Stimulated activated CD4-positive, alpha-beta T cell treated with anti-CD3 and anti-CD28 coated beads, Interleukin-1b, Interleukin-23, amount 100 ng/mL, for 1 hour (primary cell): ENCODE measurements at places on chromosomes 5 and 9.

DNA sequence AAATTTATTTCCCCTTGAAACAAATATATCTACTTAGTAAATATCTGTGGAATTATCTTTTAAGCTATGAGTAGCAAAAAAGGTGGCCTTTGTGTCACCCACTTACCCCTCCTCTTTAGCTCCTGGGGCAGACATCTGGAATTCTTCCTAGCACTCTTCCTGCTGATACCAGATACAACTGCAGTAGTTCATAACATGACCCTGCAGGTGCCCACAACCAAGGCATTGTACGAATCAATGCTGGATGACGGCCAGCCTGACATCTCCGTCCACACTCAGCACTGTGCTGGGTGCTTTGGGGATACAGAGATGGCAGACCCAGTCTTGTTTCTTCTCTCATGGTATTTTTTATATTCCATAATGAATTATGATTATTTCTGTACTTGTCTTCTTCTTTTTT is 152.3 kb downstream of the GOLPH3 start:
- no peak for DNase-seq

DNA sequence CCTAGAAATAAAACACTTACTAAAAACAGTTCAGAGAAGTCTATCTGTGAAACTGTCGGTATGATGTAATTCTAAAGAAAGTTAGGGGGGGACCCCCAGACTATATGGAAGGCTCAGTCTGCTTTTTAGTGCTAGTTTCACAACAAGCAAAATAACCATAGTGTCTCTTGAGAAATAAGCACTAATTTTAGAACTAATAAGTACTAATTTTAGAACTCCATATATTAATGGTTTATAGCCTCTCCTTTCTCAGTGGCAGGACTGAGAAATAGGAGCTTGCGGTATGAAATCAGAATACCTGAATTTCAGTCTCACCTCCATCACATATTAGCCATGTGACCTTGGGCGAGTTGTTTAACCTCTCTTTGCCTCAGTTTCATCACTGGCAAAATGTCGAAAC is 1.4 kb upstream of the PHF24 start:
- no peak for DNase-seq

DNA sequence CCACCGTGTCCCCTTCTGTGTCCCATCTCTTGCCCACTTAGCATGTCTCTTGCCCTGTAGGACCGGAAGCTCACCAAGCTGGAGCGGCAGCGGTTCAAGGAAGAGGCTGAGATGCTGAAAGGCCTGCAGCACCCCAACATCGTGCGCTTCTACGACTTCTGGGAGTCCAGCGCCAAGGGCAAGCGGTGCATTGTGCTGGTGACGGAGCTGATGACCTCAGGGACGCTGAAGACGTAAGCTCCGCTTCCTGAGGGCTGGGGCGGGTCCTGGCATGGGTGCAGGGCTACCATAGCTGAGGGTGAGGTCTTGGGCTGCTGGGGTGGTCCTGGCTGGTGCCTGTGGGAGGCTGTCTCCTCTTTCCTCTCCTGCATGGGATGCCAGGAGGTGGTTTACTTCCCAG is 45.7 kb downstream of the WNK2 start:
- no peak for DNase-seq

DNA sequence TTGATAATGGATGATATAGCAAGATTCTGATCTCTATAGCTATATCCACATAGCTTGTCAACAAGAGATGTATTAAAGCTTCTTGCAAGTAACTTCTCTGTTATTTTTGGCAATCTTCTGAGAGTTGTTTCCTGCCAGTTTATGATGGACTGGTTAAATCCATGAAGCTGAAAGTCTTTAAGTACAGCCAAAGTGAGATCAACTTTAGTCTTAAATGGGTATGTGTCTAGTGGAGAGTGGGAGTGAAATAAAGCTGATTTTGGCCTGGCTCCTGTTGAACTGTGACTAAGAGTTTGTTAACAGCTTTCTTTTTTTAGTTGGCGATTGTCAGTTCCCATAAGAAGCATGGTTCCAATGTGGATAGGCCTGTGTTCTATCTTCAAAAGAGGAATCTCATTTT is 350.9 kb upstream of the PCSK5 start:
- no peak for DNase-seq

GRCh38 chr9:121464968-121465367 is 34.7 kb downstream of the GGTA1 start:
- DNase-seq: no peak

DNA sequence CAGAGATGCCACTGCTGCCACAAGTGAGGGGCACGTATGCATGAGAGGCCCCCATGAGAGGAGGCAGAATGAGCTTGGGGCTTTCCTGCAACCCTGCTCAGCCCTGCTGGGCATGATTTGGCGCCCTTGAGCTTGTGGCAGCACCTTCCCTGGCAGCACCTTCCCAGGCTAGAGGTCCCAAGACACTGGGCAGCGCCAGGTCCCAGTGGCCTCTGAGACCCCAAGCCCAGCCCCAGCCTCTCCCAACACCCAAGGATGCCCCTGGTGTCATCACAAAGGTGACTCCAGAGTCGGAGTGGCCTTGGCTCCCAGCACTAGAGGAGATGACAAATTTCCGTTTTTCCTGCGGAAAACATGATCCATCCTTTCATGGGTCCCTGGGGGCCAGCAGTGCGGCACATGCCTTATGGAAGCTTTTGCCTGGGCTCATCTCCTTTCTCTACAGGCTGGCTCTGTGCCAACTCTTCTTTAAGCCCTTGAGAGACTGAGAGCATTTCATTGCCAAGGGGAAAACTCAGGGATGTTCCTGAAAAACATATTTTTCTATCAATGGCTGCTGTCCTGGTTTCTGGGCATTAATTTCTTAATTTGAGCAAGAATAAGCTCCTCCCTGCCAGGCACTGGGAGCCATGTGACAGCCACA is 77.1 kb upstream of the ADAMTS2 start:
- DNase-seq: no peak

DNA sequence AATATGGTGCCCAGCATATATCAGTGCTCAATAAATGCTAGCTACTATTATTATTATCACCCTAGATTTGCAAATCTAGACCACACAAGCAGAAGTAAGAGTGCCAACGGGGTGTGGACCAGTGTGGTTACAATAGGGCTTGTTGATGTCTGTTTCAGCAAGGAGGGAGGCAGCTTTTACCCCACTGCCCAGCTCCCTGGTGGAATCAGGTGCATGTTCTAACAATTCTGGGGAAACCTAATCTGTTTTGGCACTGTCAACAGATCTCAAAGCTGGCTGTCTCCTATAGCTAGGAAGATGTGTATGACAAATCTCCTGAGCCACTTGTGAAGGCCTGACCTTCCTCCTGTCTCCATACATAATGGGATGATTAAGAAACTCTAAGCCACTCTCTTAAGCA is 5.7 kb downstream of the TGFBI start:
- no peak for DNase-seq

DNA sequence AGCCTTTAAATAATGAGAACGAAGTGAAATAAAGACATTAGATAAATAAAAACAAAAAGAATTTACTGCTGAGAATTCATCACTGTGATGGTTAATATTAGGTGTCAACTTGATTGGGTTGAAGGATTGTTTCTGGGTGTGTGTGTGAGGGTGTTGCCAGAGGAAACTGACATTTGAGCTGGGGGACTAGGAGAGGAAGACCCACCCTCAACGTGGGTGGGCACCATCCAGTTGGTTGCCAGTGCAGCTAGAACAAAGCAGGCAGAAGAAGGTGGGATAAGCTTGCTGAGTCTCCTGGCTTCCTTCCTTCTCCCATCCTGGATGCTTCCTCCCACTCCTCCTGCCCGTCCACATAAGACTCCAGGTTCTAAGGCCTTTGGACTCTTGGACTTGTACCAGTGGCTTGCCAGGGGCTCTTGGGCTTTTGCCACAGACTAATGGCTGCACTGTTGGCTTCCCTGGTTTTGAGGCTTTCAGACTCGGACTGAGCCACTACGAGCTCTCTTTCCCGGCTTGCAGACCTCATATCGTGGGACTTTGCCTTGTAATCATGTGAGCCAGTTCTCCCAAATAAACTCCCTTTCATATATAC is 43.7 kb upstream of the ABL1 start:
- no peak for DNase-seq

- DNase-seq: no peak
Observed at GRCh38 chr5:160903551-160903950, 51.5 kb upstream of the ATP10B start.

DNA sequence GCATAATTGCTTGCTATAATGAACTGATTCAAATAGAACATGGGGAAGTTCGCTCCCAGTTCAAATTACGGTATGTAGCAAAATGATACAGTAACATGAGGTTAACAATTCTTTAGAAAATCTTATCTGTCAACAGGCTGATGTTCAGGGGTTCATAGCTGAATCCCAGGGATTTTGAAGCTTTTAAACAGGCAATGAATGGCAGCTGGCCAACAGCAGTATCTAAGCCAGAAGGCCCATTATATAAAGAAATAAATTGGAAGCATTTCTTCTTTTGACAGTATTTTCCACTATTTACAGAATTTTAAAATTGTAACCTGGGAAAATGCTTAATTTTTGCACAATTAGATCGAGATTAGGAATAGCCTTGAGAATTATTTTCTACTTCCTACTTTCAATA is 126.8 kb downstream of the PDE8B start:
- DNase-seq: no peak

DNA sequence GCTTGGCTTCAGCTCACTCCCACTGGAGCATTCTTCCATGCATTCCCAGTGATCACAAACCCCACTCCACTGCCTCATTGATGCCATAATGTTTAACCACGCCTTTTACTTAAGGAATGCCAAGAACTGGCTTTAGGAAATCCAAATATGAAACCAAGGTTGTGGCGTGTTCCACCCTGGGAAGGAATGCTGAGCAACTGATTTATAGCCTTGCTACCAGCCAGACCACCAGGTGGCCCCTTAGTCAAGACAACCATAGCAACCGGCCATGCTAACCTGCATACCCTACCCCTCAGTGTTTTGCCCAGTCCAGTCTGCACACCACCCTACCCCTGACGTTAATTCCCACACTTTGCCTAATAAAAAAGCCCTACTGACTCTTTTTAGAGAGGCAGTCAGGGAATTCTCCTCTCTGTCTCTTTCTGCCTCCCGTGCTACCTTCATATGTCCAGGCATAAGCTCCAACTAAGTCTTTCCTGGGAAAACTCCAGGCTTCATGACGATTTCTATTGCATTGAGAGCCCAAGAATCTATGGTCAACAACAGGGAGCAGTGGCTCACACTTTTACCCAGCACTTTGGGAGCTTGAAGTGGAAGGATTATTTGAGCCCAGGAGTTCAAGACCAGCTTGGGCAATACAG is 27.0 kb upstream of the PRRC2B start:
- no peak for DNase-seq

DNA sequence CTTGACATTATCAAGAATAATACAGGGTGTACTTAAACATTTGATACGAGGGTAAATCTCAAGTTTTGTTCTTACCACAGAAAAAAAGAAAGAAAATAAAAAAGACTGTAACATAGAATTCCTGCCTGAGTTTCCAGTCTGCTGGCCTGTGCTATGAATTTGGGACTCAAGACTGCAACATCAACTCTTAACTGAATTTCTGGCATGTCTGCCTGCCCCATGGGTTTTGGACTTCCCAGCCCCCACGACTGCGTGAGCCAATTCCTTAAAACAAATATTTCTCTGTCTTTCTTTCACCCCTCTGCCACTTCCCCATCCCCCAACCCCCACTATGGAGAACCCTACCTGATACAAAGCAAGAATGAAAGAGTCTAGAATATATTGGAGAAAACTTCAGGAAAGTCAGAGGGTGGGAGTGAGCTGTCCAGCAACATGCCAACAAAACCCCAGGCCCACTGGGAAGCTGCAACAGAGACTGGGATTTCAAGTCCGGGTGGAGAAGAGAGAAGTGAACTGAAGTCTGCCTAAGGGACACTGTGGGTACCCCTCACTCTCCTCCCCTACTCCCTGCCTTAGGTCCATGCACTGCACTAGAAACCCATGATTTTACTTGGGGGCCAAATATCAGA is 43.0 kb downstream of the MARCHF3 start:
- DNase-seq: no peak

DNA sequence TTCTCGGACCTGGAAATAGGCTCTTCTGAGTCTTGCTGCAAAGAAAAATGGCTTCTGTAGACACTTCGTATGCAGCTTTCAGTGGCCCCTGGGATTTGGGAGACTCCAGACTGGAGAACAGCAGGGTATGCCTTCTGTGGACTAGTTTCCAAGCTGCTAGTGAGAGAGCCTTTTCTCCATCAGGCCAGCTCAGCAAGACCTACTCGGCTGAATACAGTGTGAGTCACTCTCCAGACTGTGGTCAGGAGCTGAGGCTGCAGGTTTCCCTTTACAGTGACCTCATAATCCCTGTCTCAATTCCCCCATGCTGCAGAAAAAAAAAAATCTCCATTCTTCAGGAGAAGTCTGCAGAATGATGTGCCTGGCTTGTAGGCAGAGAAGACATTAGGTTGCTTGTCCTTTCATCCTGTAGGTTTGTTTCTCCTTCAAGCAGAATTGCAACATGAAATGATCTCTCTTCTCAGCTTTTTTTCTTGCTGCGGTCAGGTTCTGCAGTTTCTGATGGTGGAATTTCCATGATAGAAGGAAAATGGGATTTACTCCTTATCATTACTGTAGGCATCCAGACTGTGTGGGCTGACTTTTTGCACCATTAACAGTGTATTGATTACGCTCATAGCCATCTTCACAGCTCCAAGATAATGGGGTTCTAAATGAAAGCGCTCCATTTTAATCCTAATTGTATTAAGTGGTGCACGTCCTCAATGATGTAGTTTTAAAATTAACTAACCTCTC is 78.3 kb upstream of the TNFSF8 start:
- DNase-seq: no peak

DNA sequence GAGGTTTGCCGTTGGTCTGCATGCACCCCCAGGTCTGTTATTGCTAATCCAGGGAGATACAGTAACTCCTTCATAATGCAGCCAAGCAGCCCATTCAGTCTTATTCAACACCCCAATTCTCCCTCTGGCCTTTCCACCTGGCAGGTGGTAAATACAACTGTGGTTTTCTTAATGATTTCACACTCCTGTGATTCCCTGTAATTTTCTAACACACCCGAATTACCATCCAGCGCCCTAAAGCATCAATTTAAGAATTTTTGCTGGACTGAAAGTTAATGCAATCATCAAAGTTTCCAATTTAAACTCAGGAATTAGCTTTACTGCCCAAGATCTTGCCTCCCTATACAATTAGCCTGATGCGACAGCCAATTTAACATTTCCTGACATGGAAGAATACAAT is 62.5 kb downstream of the GNAQ start:
- DNase-seq: no peak

DNA sequence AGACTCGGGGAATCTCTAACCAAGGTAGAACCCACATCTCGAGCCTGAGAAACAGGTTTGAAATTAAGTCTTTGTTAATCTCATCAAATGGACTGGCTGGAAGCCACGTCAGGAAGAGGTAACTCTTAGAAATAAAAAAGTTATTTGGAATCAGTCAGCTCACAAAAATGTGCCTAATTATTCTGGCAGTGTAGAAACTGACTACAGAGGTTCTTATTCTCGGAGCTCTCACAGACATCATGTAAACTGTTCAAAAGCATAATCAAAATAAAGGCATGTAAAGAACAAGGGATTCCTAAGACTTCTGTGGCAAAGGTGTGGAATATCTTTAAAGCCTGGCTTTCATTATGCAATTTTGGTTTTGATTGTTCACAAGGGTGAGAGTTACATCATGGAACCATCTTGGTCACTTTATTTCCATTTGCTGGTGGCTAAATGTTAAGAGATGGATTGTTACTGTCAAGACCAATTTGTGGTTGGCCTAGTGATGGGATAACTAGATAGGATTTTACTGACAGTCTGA is 85.1 kb downstream of the OTULIN start:
- no peak for DNase-seq

GRCh38 chr5:121758615-121759014 is 93.1 kb upstream of the FTMT start:
- DNase-seq: no peak

- no peak for DNase-seq
Observed at GRCh38 chr9:128149951-128150593, 819 bp downstream of the LCN2 start.
